ENCODE measurements at places on chromosomes 6 and 20.

- no peak for DNase-seq
Observed at GRCh38 chr6:5557506-5557905, 296.2 kb downstream of the FARS2 start.

DNA sequence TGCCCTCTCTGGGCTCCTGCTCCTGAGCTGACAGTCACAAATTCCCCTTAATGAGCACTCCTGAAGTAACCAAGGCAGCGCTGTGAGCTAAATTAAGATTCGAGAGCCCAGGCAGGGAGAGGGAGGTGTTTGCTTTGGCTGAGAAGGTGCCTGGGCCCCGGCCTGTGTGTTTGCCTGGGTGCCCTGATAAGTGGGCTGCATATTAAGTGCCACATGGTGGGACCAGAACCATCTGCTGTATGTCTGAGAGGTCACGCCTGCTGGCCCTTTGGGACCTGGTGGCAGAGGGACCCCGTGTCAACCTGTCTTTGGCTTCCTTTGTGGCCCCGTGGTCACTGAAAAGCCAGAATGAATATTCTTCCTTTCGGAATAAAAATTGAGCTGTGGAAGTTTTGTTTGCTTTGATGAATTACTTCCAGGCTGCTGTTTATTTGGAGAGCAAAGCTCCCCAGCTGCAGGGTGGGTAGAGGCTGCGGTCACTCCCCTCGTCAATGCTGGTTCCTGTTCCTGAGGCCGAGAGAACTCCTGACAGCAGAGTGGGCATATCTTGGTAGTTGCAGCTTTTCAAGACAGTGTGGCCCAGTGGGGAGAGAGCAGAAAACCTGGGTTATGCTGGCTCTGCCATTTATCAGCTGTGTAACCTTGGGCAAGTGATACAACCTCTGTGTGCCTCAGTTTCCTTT, 17.5 kb upstream of the KCNK16 start:
- DNase-seq, result no peak

DNA sequence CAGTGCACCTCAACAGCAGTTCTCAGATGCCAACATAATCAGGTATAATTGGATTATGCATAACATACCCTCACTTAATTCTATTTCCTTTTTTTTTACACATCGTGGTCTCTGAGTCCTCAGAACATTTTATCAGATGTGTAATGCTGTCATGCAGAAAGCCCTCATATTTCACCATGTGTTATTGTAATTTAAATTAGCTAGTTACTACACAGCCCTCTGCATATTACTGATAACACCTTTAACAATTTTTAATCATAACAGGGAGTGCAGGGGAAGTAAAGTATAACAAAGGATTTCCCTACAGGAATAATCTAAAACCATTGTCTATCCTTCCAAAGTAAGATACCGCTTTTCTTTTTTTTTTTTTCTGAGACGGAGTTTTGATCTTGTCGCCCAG, 91.9 kb upstream of the CCDC28A start:
- no peak for DNase-seq

GRCh38 chr6:37979392-37980221, 160.1 kb downstream of the ZFAND3 start:
- no peak for DNase-seq

DNA sequence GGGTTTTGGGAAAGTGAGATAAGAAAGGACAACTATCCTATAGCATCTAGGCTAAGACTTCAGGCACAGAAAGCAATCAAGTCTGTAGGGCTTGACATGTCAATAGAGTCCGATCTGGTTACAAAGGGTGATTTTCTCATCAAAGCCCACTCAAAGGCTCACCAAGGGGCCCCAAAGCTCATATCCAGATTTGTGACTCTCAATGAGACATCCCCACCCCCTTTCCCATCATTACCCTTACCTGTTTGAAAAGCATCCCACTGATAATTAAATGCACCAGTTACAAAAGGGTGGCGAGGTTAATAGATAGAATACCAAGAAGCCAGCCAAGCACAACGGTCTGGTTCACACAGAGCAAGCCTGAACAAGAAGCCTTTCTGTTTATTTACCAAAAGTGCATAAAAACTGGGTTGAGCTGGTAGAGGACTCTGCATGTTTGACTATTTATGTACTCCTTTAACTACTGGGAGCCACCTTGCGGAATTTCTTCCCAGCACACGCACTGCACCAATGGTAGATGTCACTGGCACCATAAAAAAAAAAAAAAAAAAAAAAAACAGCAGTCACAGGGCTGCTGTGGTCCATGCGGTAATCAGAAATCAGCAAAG, 6.1 kb downstream of the JAG1 start:
- no peak for DNase-seq

- DNase-seq, result no peak
Observed at GRCh38 chr20:7207186-7207798, 439.8 kb downstream of the BMP2 start.

DNA sequence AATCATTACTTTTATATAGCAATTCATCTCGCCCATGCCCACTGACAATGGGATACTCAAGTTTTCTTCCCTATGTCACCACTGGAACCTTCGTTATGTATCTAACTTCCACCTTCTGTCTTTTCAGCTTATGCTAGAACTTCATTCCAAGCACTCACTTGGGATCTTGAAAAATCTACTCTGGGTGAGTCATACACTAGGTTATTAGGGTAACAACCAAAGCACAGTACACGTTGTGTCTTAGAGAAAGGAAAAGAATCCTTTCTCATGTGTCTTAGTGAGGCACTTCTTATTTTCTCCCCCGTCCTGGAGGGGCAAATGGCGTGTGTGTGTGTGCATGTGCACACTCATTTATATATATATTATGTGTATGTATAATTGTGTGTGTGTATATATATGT, 18.3 kb upstream of the FAM162B start:
- DNase-seq, result no peak

All from fibroblast of skin of left biceps (primary cell).